ENCODE measurements at places on chromosomes 3 and 15. TPM values are rescaled to one million over a fixed set of nuclear protein-coding genes. Genes with fewer than 3 reads are reported as not detected.

- H3K4me1 ChIP-seq, result peaks cover 15% of the 10 kb centered on the region
- H3K36me3 ChIP-seq, result peaks cover 8% of the 10 kb centered on the region
- no peak for DNase-seq
- H3K4me3 ChIP-seq, result no peak overlapping the region
- H3K27me3 ChIP-seq, result peaks cover 29% of the 10 kb centered on the region
These were observed 190.8 kb upstream of the LPP start for GRCh38 chr3:187963003-187963676.

DNA sequence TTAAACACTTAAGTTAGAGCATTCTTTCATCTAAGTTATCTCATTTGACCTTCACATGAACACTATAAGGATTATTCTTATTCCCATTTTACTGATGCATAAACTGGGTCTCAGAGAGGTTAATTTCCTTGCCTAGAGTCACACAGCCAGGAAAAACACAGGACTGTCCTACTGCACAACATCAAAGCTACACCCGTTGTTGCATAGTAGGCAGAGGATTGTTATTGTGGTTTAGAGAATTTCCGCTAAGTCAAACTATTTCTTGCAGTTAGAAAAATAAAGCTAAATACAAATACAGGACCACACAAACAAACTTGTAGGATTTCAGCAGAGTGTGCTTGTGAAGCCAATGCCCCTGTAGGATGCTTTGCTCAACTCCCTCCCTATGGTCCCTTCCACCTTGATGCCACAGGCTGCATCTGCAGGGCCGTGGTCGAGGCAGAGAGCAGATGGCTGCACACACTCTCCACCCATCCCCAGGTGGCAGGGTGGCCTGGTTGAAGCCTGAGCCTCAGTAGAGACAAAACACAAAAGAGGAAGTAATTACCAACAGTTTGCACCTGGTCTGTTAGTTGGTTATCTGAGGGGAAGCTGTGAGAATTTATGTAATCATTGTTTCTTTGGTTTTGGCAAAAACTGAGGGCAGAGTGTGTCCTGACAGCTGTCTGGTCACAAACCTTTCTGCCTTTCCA is 41.1 kb upstream of the SKOR1 start:
- H3K27ac ChIP-seq, result peak overlapping the region; percentile 49
- H3K36me3 ChIP-seq, result peaks cover 2% of the 10 kb centered on the region
- H3K4me1 ChIP-seq, result peaks cover 22% of the 10 kb centered on the region
- H3K27me3 ChIP-seq, result no peaks in the 10 kb centered on the region
- H3K4me3 ChIP-seq, result no peak overlapping the region
- DNase-seq, result no peak

DNA sequence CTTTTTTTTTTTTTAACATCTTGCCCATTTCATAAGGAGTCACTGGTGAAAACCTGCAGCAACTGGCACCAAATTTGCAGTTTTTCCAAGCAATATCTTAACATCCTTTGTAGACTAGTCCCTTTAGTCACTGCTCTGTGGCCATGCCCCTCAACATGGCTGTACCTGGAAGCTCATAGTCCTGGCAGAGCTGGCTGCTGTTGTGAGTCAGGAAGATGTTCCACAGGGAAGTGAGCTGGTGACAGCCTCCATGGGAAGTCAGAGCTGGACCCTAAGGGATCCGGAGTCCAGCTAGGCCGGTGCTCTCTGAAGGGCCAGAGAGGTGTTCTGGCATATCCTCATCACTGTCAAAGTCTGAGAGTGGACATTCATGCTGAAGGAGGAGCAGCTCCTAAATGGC is 99.3 kb upstream of the ZBED2 start:
- no peak overlapping the region for H3K4me3 ChIP-seq
- H3K27me3 ChIP-seq, result no peaks in the 10 kb centered on the region
- DNase-seq, result no peak
- peaks cover 50% of the 10 kb centered on the region for H3K4me1 ChIP-seq
- H3K36me3 ChIP-seq, result peaks cover 10% of the 10 kb centered on the region
- H3K27ac ChIP-seq, result no peak overlapping the region

GRCh38 chr3:52752045-52752660 is 18.6 kb downstream of the NEK4 start:
- H3K4me3 ChIP-seq, result no peak overlapping the region
- no peaks in the 10 kb centered on the region for H3K4me1 ChIP-seq
- H3K27ac ChIP-seq, result peak overlapping the region; percentile 26
- H3K36me3 ChIP-seq, result peaks cover 31% of the 10 kb centered on the region
- H3K27me3 ChIP-seq, result no peaks in the 10 kb centered on the region

DNA sequence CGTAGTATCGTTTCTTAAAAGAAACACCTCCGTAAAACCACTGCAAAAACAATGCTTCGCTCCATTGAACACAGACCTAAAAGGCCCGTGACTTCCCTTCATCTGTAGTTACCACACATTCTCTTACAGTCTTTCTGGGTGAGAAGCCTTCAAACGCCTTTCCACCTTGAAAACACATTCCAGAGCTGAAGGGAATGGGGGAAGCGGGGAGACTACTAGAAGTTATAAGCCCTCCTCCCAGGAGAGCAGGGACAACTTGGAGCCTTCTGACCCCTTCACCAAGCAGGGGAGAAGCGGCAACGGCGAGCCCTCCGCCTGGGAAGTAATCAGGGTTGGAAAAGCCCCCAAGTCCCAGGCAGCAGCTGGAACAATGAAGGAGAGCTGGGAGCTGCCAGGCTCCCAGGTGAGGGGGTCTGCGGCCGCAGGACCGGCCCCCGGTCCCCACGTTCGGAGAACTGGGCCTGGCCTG is 461 bp downstream of the SECISBP2L start:
- peak overlapping the region; percentile 95 for H3K4me3 ChIP-seq
- no peak for DNase-seq
- H3K27me3 ChIP-seq, result no peaks in the 10 kb centered on the region
- peak overlapping the region; percentile 80 for H3K27ac ChIP-seq

DNA sequence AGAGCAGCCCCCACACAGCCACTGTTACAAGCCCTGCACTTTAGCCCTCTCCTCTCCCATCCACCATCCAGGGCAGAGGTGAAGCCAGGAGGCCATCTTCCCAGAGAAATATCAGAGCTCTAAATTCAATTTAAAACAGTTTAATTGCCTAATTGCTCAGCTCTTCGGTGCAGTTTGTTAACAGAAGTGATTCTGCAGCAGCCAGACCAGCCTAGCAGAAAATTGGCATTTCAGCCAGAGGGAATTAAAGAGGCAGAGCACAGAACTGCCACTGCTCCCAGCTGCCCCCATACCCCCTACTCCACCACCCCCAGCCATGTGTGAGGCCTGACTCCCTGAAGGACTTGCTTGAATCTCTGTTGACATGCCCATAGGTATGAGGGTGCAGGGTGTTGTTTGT is 38.5 kb downstream of the TPRA1 start:
- no peak overlapping the region for H3K4me3 ChIP-seq
- DNase-seq, result no peak
- H3K36me3 ChIP-seq, result no peaks in the 10 kb centered on the region
- no peak overlapping the region for H3K27ac ChIP-seq
- H3K27me3 ChIP-seq, result peaks cover 6% of the 10 kb centered on the region

DNA sequence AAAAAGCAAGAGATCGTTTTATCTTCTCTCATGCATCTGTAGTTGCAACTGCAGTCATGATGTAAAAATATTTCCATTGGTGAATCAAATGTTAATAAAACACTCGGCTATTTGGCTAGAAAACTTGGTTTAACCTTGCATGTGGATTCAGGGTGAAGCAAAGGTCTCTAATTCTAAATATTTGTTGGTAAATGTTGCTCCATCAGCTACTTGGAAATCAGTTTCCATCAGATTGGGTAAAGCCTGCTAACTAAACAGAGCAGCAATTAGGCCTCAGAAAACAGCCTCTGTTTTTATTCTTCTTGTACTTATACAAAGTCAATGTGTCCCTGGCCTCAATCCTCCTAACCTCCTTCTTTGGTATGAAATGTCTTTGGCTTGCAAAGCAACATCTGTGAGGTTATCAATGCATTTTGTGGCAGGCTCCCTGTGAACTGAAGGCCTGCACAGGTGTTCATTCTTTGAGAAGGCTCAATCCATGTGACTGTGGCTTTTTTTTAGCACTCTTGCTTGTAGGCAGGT is 312.3 kb downstream of the WDR72 start:
- H3K4me1 ChIP-seq, result no peaks in the 10 kb centered on the region
- H3K36me3 ChIP-seq, result no peaks in the 10 kb centered on the region
- no peak for DNase-seq
- no peaks in the 10 kb centered on the region for H3K27me3 ChIP-seq

DNA sequence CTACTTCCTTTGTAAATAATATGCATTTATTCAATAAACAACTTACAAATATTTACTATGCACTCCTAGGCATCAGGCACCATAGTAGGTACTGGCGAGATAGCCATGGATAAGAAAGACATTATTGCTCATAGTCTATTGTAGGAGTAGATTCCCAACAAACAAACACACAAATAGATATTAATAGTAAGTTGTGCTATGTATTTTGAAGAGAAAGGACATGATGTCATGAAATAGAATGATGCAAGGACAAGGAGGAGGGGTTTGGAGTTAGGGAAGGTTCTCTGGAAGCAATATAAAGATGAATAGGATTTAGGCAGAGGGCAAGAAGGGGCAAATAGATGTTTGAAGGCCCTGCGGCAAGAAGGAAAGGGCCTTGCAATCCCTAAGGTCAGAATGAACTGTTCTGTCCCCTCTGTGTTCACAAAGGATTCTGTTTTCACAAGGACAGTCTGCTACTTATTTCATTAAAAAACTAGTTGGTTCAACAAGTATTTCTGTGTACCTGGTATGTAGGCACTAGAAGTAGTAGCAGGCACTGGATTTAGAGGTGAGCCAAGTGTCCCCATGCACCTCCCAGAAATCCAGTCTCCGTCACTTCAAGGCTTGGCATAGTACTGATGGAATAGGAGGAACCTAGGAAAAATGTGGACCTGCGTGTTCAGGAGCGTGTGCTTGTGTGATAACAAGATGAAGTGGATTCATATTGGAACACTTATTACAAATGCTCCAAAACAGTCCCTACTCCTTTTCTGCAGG is 231.8 kb upstream of the TPRG1 start:
- H3K27ac ChIP-seq, result no peak overlapping the region
- DNase-seq, result no peak
- H3K4me1 ChIP-seq, result no peaks in the 10 kb centered on the region
- peaks cover 16% of the 10 kb centered on the region for H3K27me3 ChIP-seq
- H3K36me3 ChIP-seq, result no peaks in the 10 kb centered on the region

DNA sequence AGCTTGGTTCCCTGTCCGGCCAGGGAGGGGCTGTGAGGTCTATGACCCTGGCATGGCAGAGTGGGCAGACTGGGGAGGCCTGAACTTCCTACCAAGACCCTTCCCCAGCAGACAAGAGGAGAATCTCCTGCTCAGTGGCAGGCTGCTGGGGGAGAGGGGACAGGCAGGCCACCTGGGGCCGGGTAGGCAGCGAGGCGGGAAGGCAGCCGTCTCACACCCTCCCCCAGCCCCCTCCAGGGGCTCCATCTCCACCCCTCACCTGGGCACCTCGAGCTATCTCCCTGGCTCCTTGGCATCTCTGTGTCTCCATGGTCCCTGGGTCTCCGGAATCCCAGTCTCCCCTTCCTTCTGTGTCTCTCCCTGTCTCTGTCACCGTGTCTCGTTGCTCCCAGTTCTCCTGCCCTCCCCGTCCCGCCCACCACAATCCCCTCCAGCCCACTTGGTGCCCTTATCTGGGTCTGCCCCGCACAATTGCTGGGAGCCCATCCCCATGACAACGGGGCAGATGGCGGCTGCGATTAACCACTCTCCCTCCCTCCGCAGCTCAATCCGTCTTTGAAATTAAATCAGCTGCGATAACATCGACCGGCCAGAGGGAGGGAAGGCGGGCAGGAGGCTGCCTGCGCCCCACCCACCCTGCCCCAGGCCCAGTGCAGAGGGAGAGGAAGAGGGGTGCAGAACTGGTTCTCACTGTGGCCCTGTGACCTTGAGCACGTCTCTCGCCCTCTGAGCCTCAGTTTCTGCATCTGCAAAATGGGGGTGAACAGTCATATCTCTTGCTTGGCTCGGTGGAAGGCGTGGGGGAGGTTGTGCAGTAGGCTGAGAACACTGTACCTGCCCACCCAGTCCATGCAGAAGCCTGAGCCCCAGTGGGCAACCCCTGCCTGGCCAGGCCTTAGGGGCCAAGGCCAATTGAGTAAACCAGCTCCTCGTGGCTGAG is 9.6 kb downstream of the DNAJB8 start:
- no peaks in the 10 kb centered on the region for H3K4me1 ChIP-seq
- no peak overlapping the region for H3K27ac ChIP-seq
- no peaks in the 10 kb centered on the region for H3K36me3 ChIP-seq
- no peak for DNase-seq
- peaks cover 27% of the 10 kb centered on the region for H3K27me3 ChIP-seq

GRCh38 chr3:138950006-138950644 is 3.1 kb downstream of the FOXL2NB start:
- peaks cover 63% of the 10 kb centered on the region for H3K27me3 ChIP-seq
- H3K27ac ChIP-seq, result no peak overlapping the region
- H3K4me3 ChIP-seq, result no peak overlapping the region
- peaks cover 7% of the 10 kb centered on the region for H3K36me3 ChIP-seq

DNA sequence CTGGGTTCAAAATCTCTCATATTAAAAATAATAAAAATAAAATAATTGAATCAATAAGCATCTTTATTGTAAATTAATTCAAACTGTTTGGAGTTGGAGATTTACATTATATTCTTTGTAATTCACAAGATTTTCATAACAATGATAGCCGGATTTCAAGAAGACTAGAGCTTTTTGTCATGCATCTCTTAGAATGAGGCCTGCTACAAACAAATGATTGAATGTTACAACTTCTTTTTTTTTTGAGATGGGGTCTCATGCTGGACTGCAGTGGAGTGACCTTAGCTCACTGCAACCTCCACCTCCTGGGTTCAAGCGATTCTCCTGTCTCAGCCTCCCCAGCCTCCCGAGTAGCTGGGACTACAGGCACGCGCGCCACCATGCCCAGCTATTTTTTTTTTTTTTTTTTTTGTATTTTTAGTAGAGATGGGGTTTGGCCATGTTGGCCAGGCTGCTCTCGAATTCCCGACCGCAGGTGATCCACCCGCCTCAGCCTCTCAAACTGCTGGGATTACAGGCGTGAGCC is 3.5 kb downstream of the SLTM start:
- no peak for DNase-seq
- no peak overlapping the region for H3K27ac ChIP-seq
- H3K4me1 ChIP-seq, result peaks cover 27% of the 10 kb centered on the region
- no peaks in the 10 kb centered on the region for H3K27me3 ChIP-seq
- no peak overlapping the region for H3K4me3 ChIP-seq
- H3K36me3 ChIP-seq, result peaks cover 36% of the 10 kb centered on the region

DNA sequence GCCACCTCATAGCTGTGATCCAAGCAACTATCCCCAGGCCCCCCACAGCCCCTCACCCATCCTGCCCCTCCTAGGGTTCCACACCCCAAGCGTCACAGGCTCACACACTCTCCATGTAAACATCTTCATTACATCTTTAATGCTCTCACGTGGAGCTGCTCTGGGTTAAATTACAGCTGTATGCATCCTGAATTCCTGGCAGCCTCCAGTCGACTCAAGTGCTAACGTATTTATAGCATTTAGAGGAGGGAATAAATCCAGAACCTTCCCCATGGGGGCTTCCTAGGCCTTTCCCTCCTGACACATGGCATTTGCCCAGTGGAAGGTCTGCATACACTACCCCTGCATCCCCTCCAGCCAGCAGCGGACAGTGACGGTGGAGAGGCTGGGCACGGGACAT is 9.6 kb downstream of the C3orf18 start:
- no peak overlapping the region for H3K4me3 ChIP-seq
- H3K36me3 ChIP-seq, result no peaks in the 10 kb centered on the region
- no peak for DNase-seq
- no peak overlapping the region for H3K27ac ChIP-seq

Gene CCRL2
- 5.4 TPM for total RNA-seq

Gene HSPBAP1
- 6.2 TPM for total RNA-seq

Measured in activated CD4-positive, alpha-beta memory T cell treated with anti-CD3 and anti-CD28 coated beads, Interleukin-2, amount 10 ng/mL, durations not matched to agents 7 days and 5 days (primary cell).